Memory B cell (primary cell): ENCODE measurements at places on chromosomes 2 and 18.

- no peak for DNase-seq
These were observed 51.0 kb downstream of the FARSB start for GRCh38 chr2:222604749-222605515.

DNA sequence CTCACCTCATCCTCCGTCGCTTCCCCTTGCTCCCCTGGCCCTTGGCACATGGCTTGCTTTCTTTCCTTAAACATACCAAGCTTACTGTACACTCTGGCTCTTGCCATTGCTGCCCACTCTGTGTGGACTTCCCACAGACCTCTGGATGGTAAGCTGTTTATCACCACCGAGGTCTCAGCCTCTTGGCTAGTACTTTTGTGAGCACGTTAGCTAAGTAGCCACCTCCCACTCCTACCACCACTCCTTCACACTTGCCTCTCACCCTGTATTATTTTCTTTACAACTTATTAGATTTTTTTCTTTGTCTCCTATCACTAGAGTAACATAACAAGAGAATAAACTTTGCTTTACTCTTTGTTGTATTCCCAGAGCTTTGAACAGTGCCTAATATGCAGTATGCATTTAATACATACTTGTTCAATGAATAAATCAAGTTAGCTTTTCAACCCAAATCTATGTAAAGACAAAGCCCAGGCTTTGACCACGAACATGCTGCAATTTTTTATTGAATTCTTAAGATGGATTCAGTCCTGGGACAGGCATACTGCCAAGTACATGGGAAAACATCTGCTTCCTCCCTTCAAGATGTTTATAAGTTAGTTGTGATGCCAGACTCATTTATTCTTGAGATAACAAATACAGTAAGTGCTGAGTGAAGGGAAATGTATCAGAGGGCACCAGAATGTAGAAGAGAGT lies 25.0 kb upstream of the MSGN1 start:
- DNase-seq, result no peak

DNA sequence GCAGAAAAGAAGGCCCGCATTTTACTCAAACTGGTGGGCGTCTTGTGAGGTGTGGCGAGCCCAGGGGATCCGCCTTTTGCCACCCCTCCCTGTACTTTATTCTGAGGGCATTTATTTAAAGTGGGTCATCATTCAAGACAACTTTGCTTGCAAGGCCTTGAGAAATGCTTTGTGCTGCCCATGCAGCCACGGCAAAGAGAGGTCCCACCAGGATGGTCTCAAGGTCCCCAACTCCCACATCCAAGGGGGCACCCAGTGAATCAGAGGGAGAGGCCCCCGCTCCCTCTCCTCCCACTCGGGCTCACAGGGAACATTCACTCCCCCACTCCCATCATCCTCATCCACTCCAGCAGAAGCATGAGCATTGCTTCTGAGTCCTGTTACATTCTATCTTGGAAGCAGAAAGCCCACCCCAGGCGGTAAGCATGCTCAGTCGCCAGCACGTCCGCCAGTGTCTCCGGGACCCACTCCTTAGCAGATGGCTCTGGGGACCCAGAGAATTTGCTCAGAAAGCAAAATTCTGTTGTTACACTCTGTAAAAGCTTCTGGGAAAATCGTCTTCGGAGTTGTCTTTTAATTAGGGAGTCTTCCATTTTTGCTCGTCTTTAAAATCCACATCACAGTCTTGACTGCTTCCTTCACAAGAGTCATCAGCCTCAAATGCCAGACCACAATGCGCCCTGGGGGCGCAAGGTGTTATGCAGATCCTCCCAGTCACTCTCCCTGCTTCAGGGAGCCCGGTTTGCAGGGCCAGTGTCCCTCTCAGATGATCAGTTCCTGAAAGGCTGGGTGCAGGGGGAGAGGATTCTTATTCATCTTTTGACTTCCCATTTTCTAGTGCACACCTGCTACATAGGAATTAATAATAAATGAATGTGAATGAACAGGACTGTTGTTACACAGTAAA lies 99.4 kb upstream of the NCK2 start:
- DNase-seq, result no peak

GRCh38 chr2:223247136-223247535 lies 195.1 kb downstream of the KCNE4 start:
- no peak for DNase-seq

DNA sequence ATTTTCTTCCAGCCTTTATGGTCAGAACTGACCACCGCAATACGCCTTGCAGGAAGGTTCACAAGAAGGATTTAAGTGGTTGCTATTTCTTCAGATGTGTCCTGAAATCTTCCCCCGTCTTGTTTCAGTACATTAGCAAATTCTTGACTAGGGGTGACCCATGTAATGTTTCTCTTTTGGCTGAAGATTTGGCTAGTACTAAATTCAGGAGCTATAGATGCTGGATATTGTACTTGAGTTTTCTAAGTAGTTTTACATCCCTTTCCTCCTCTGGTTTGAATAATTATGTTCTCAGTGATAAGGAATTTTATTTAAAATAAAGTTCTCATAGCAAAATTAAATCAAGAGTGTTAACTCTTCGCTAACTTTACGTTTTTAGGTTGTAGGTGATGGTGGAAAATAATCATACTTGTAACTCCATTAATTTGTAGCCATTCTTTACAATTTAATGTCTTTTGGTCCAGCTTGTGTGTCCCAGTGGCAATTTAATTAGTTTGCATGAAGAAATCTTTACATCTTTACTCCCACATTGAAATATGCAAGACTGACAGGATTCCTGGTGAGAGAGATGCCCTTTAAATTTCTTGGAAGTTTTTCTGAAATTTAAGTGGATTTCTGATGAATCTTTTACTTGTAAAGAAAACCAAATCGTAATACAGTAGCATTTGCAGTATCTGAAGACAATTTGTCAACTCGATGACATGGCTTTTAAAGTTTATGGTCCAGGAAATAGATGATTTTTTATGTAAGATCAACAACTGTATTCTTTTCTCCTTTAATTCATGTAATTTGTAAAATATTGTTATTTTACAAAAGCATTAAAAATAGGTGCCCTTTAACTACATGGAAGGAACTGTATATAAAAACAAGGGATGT lies 2.8 kb downstream of the PHLPP1 start:
- DNase-seq, result no peak

- DNase-seq, result no peak
These were observed 175.4 kb downstream of the HDAC4 start for GRCh38 chr2:239225371-239225851.

GRCh38 chr2:202429164-202429980 lies 53.2 kb downstream of the BMPR2 start:
- DNase-seq, result no peak

- no peak for DNase-seq
These were observed 216.9 kb upstream of the REV1 start for GRCh38 chr2:99706735-99707134.

DNA sequence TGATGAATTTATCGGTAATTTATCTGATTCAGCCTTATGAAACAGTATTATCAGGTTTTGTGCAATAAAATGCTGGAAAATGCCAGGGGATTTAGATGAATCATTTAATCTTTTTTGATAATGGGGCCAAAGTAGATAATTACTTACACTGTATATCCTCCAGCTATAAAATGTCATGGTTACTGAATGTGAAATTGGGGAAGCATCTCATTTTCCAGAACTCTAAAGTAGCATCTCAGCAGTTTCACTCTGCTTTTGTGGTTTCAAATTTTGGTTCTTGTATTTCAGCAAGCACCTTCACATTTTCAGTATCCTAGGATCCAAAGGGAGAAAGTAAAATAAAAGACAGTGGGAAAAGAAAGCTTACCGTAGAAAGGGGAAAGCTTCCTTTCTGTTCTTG lies 12.8 kb downstream of the ANKRD62 start:
- DNase-seq, result no peak
